ENCODE measurements at places on chromosomes 3 and 15. TPM values are rescaled to one million over a fixed set of nuclear protein-coding genes. Genes with fewer than 3 reads are reported as not detected.

SLC22A14 gene
- total RNA-seq, result 0.96 TPM

SCAMP5 gene
- total RNA-seq, result 1.2 TPM

WNT7A gene
- 1.4 TPM for total RNA-seq

DNA sequence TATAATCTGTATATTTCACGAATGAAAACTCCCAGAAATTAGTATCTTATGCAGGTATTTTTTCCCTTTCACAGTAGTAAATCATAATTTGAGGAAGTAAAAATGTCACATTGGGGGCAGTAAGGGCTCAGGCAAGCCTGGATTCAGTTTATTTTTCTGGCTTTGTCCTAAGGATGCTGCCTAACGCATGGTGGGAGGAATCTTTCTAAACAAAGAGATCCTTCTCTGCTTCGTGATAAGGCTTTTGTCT is 35.7 kb downstream of the DNASE1L3 start:
- DNase-seq, result no peak

GRCh38 chr3:155500194-155500818 is 206.8 kb upstream of the STRIT1 start:
- DNase-seq, result no peak

DNA sequence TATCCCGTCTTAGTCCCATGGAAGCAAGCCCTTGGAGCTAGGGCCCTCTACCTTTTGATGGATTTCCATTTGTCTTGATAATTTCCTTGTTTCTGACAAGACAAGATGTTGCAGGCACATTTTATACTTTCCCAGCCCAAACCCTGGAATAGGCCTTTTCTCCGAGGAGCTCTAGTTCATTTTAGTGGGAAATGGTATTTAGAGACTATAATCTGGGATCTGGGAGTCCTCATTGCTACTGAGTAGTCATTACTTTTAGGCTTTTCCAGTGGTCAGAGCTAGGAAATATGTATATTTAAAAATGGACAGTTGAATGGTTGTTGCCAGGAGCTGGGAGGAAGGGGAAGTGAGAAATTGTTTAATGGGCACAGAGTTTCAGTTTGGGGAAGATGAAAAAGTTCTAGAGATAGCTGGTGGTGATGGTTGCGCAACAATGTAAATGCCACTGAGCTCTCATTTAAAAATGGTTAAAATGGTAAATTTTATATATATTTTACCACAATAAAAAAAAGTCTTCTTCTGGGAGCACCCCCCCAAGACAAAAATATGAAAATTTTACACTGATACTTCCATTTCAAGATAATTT is 31.6 kb downstream of the MLH1 start:
- no peak for DNase-seq

- DNase-seq, result no peak
These were observed 114.0 kb upstream of the POU1F1 start for GRCh38 chr3:87390353-87390752.

GRCh38 chr3:63809607-63810006 is 9.5 kb upstream of the C3orf49 start:
- no peak for DNase-seq

- DNase-seq, result no peak
These were observed 334.1 kb upstream of the GRM7 start for GRCh38 chr3:6526861-6527260.
